Activated CD4-positive, CD25-positive, alpha-beta regulatory T cell treated with anti-CD3 and anti-CD28 coated beads, Interleukin-2, amount 50 U/mL, for 16 hours (primary cell): ENCODE measurements at places on chromosomes 11 and 22.

DNA sequence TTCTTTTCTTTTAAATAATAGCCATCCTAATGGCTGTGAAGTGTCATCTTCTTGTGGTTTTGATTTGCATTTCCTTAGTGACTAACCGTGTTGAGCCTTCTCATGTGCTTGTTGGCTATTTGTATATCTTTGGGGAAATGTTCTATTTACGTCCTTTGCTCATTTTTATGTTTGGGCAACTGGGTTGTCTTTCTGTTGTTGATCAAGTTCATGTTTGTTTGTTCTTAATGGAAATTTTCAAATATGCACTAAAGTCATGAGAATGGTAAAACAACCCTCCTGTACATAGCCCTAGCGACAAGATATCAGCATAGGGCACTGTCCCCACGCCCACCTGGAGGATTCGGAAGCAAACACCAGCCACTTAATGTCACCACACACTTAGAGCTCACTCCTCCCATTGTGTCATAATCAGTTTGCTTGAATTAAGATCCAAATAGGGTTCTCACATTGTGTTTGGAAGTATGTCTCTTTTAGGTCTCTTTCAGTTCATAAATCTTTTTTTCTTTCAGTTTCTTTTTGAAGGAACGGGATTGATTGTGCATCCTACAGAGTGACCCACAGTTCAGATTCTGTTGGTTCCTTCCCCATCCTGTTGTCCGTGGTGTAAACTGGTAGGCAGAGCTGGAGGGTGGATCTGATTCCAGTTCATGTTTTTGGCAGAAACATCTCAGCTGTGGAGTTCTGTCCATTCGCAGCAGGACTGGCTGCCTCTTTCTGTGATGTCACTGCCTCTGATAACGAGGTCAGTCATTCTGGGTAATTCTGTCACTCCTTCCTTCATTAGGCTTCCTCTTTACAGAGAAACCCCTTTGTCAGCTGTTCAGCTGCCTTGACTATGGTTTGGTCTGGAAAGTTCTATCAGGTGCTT lies 26.4 kb upstream of the ADORA2A start:
- DNase-seq, result no peak

DNA sequence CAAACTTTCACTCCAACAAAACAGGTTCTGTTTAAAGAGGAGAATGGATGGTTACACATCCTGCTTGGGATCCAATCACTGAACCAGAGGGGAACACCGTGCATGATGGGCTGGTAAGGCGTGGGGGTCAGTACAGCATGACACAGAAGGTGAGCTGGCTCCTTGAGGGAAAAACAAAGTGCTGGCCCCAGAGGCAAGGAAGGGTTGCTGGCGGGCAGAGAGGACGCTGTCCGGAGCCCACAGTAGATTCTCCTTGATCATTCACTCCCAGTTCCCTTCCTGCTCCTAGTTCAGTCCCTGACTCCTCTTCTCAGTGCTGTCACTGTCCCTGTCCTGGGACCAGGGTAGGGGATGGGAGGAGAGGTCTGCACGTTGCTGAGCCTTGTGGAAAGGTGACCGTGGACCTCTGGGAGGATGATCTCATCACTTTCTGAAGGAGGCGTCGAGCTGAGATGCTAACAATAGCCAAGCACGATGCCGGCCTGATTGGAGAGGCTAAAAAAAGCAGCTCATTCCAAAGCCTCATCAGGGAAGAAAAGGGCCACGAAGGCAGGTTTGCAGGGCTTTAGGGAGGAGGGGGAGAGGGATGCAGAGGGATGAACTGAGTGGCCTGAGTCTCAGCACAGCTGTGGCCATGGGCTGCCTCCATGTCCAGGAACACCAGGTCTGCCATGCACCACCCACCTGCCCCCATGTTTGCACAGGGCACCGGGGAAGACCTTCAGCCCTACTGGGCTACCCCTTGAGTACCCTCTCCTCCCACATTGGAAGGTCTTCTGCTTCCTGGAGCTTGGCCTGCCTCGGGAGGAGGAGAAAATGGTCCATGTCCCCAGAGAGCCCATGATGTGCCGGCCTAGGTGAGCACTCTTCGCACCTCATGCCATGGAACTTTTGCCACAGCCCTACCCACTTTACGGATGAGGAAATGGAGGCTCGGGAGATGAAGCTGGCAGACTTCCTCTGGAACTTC lies 72.7 kb upstream of the RTL6 start:
- DNase-seq, result no peak

- DNase-seq, result no peak
Measured at GRCh38 chr11:128949791-128950454, 7.3 kb upstream of the TP53AIP1 start.

DNA sequence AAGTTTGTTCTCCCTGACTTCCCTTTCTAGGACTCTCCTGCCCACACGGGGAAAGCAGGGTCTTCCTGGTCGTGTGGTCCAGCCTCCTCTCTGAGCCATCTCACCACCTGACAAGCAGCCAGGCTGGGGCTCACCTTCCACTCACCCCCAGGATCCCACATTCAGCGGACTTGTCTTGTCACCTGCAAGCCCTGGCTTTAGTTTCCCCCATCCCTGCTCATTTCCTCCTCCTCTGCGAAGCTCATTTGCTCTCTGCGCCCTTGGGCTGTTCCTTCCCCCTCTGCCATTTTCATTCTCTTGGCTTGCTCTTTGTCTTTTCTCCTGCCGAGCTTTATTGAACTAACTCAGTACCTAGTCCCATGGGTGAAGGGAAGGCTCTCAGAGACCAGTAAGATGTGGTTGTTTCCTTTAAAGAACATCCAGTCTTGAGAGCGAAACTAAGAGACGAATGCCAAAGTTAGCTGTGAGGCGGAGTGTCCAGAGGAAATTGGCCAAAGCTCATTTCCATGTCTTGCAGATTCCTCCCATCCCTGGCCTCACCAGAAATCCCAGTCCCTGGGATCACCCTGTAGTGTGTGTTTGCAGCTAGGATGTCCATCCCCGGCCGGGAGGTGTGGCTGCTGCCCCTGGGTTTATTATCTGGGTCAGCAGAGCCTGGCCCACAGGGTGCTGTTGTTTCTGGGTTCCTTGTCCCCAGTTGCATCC lies 2.0 kb downstream of the ST14 start:
- no peak for DNase-seq

DNA sequence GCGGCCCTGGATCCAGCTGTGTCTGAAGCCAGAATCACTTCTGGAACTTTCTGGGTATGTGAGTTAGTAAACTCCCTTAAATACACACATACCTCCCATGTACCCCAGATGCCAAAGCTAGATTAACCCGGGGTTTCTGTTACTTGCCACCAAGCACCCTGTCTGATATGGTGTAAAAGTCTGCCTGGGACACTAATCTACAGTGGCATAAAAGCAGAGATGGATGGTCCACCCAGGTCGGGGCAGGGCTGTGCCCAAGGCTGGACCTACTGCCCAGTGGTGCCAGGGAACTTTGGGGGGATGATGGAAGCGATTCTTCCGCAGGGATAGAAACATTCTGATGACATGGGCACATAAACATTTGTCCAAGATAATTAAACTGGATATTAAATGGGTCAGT lies 12.7 kb downstream of the MRGPRF start:
- no peak for DNase-seq

DNA sequence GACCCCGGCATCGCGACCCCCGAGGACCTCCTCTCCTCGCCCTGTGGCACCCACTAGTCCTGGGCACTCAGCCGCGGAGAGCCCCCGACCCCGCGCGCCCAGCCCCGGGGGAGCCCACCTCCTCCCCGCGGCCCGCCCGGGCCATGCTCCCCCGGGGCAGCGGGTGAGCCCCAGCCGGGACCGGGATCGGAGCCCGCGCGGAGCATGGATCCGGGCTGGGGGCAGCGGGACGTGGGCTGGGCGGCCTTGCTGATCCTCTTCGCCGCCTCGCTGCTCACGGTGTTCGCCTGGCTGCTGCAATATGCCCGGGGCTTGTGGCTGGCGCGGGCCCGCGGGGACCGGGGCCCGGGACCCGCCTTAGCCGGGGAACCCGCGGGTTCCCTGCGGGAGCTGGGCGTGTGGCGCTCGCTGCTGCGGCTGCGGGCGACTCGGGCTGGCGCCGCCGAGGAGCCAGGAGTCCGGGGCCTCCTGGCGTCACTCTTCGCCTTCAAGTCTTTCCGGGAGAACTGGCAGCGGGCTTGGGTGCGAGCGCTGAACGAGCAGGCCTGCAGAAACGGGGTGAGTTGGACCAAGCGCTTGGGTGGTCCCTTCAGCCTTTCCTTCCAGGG lies 498 bp downstream of the C2CD2L start:
- no peak for DNase-seq

- DNase-seq, result no peak
Measured at GRCh38 chr11:112863305-112863704, 97.9 kb upstream of the NCAM1 start.

DNA sequence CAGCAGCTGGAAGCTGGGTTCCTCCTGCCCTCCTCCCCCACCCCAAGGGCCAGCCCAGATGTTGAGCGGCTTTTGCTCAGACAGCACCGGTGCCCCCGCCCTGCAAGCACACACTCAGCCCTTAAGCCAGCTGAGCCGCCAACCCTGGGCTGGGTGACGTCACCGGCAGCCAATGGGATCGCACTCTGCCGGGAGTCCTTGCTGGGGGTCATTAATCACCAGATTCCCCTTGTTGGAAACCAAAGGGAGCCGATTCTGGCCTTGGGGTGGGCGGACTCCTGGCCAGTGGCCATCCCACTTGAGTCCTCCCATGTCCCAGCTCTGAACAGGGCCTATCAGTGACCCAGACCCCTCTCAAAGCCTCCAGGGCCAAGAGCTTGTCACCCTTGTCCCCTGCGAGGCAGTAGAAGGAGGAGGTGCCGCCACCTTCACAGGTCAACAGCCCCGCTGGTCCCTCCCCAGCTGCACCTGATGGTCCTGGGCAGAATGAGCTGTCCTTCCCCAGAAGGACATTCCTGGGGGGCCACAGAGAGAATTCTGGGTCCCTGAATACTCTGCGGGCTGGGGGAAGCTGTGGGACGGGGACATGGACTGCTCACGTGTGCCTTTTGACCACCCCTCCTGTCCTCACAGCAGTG lies 7.4 kb downstream of the DUSP8 start:
- no peak for DNase-seq

GRCh38 chr22:39255449-39256185 lies 10.8 kb upstream of the PDGFB start:
- no peak for DNase-seq

- no peak for DNase-seq
Measured at GRCh38 chr11:27319072-27319471, 43.9 kb downstream of the CCDC34 start.

GRCh38 chr22:41805639-41806038 lies 5.2 kb downstream of the CCDC134 start:
- no peak for DNase-seq

DNA sequence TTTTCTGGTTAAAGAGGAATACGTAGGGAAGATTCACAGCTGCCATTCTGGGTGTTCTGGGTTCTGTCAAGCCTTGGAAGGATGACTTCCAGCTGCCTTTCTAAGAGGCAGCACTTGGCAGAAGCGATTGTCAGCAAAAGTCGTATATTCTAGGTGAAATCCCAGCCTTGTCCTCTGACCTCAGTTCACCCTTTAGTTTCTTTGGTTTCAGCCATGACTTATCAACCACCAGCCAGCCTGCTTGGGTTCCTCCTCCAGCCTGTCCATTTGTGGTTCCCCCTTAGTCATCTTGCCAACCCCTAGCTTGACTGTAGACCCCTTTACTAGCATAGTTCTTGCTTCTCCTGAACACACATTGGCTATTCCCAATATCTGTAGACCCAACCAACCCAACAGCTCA lies 102.3 kb upstream of the CD44 start:
- no peak for DNase-seq

DNA sequence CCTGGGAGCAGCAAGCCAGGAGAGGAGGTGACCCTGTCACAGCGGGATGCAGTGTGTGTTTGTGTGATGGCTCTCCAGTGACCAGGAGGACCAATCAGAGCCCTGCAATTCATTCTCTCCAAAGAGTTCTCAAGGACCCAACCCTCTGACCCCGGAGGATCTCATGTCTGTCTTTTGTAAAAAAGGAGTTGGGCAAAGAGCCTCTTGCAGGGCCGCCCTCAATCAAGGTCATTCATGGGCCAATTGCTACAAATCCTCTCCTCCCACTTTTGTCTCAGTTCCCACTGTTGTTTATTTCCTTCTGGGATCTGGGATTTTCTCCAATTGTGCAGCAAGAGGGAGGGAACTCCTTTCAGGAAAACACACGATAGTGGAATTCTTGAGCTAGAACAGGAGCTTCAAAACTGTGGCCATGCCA lies 4.0 kb downstream of the TECTA start:
- no peak for DNase-seq

DNA sequence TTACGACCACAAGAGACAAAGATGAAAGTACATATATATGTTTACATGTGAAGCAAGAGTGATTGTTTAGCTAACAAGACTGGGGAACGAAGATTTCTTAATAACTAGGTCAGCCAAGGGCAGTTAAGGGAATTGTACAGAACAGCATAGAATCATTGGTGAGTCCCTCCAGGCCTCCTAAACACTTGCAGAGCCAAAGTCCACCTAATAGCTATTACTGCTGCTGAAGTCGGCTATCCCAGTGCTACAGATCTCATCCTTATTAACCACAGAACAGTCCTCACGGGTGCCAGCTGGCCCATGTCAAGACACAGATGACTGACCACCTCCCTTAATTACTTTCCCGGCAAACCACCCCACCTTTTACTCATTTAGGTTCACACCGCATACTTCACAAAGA lies 68.5 kb upstream of the OPCML start:
- no peak for DNase-seq

GRCh38 chr11:13364388-13364787 lies 86.8 kb downstream of the BMAL1 start:
- DNase-seq, result no peak

- DNase-seq, result no peak
Measured at GRCh38 chr22:25786165-25786564, 44.2 kb downstream of the MYO18B start.

DNA sequence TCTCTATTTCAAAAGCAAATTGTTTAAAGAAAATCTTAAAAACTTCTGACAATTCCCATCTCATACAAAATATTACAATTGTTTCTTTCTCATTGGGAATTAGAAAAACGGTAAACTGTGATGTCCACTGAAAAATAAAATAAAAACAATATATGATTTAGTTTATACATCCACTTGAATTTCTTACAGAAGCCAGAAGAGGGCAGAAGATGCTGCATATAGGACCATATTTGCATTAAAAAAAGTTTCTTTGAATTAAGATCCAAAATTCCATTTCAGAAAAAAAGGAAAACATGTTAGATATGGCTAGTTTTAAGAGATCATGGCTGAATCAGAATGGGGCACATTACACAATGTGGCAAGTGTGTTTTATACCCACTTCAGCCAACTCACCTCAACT lies 39.3 kb upstream of the LRRC4C start:
- no peak for DNase-seq

- no peak for DNase-seq
Measured at GRCh38 chr22:41762980-41763779, 37.3 kb upstream of the CCDC134 start.

GRCh38 chr11:66973956-66974580 lies 1.0 kb upstream of the C11orf86 start:
- DNase-seq, result no peak

DNA sequence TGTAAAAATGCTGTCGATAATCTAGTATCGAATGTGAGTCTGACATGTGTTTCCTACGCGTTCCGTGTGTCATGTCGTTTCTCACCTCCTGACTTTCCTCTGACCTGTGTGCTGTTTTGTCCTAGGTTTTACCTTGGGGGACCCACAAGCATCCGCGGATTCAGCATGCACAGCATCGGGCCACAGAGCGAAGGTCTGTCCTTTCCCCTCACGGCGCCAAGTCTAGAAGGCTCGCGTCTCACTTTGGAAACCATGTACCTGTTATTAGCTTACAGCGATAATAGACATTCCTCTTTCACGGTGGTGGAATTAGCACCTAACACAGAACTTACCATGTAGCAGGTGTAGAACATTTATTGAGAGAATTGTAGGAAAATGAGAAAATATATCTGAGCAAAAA lies 28.6 kb downstream of the SAMM50 start:
- no peak for DNase-seq

- no peak for DNase-seq
Measured at GRCh38 chr11:116882386-116882785, 45.0 kb upstream of the APOA1 start.
